MCF 10A (cell line): ENCODE measurements at places on chromosomes 1 and 21. TPM values are rescaled to one million over a fixed set of nuclear protein-coding genes. Genes with fewer than 3 reads are reported as not detected.

Gene ZNF697
- total RNA-seq: 12.2 and 13.2 TPM in 2 replicates

DNA sequence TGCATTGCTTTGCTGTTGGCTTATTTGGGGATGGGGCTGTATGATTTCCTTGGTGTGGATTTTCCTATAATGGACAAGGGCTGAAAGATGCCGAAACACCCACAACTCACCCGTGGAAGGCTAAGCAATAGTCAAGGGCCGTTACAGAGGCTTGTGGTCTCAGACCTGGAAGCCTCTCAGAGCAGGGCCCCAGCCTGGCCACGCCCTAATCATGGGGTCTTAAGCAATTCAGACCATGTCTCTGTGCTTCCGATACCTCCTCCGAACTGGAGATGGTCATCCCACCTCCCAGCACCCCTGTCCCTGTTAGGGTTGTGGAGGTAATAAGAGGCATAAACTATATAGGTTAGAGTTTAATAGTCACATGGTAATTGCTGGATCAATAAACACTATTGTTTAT lies 3.4 kb downstream of the ABCG1 start:
- no peak for DNase-seq

GRCh38 chr1:205440476-205441317 lies 15.1 kb downstream of the BLACAT1 start:
- peak; percentile 93 for DNase-seq

Gene DMBX1
- total RNA-seq: not detected in 2 replicates

DNA sequence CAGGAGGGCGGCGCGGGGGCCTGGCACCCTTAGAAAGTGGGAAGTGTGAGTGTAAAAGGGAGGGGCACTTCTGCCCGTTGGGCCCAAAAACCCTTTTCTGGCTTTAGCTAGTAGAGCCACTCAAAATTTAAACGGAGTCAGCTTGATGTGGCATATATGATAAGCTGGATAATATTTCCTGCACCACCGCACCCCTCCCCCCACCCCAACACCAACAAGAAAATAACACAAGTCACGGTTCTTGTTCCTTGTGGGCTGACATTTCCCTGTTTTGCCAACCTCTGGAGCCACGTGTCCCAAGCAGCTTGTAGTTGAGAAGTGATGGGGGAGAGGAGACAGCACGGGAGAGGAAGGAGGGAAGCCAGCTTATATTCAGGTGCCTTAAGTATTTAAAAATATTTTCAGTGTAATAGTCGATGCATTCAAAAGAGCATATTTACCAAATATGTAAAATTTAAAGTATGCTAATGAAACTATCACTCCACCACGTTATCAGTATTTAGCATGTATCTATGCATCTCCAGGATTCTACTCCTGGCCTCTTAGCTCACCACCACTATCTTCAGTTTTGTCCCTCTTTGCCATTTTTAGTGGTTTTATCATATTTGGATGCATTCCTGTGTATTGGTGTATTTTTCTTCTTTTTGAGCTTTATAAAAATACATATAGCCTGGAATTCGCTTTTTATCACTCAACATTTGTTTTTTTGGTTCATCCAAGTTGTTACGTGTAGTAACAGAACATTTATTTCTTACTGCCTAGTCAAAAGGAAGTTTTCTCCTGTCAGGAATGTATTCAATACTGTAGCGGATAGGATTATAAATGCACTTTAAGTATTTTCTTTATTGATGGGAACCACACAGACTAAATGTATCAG lies 773 bp upstream of the DDX59 start:
- DNase-seq: peak; percentile 14

- DNase-seq: no peak
Observed at GRCh38 chr1:66371233-66372005, 162.5 kb upstream of the SGIP1 start.

DNA sequence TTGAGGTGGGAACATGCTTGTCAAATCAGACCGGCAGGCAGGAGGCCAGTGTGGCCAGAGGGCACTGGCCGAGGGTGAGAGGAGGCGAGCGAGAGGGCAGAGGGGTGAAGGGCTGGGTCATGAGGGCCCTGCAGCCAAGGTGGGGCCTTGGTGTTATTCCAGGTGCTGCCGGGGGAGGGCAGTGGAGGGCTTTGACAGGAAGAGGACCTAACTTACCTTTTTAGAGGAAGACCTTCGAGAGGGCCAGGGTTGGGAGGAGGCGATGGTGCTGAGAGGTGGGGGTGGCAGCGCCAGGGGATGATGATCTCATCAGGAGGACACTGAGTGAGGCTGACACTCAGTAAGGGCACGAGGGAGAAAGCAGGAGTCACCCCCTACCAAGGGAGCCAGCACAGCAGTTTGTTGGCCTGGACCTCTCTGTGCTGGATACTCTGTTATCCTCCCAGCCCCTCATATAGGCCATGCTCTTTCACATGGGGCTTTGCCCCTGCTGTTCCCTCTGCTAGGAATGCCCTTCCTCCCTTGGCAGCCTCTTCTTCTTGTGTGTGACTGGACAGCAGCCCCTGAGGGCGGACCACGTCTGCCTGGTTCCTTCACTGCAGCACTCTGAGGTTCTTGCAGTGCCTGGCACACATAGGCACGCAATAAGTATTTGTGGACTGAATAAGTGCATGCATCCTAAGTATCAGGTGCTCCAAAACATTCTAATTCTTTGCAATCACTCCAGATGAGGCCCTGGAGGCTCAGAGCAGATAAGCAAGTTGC lies 7.5 kb upstream of the TTC22 start:
- no peak for DNase-seq

Gene SLFNL1
- total RNA-seq: 0.28 and 0.29 TPM in 2 replicates

Gene WDR64
- total RNA-seq: not detected in 2 replicates

GRCh38 chr1:1309251-1310108 lies 1.1 kb downstream of the PUSL1 start:
- no peak for DNase-seq

DNA sequence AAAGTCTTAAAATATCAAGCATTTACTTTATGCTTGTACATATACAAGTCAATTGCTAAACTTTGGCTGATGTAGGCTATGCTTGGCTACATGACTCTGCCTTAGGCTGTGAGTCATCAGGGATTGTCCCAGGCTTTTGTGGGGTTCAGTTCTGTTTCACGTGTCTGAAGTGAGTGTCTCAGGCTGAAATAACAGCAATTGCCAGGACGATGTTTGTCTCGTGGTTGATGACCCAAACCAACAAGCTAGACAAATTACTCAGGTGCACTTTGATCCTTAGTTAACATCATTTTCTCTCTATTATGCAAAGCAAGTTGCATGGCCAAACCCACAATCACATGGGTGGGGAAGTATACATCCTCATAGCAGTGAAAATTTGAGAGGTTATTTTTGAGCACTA lies 410.1 kb downstream of the BRINP3 start:
- DNase-seq: peak; percentile 93
